ENCODE measurements at places on chromosomes 12 and 14.

- H3K4me1 ChIP-seq = no peaks in the 10 kb centered on the region
- no peaks in the 10 kb centered on the region for H3K36me3 ChIP-seq
- H3K27ac ChIP-seq = no peak overlapping the region
- no peak for DNase-seq
Measured at GRCh38 chr14:42541535-42542001, 934.9 kb downstream of the LRFN5 start.

GRCh38 chr12:26692407-26692806 is 140.6 kb downstream of the ITPR2 start:
- no peaks in the 10 kb centered on the region for H3K36me3 ChIP-seq
- H3K27me3 ChIP-seq = no peaks in the 10 kb centered on the region
- H3K4me3 ChIP-seq = no peak overlapping the region
- DNase-seq = no peak

DNA sequence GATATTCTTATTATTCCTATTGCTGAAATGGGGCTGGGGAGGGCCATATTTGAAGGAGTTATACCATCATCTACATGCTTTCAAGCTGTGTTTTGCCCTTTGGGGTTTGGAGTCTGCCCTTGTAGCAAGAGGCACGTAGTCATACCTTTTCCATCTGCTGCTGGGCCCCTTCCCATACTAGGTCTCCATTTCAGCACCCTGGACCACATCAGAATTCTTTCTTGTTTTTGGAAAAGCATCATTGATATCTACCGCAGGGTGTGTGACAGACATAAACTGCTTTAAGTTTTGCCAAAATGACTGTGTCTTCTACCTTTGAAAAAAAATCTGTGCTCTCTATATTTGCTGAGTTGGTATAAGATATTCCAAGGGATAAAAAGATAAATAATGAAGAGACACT is 12.3 kb upstream of the DUSP6 start:
- H3K4me1 ChIP-seq = peaks cover under 1% of the 10 kb centered on the region
- H3K36me3 ChIP-seq = no peaks in the 10 kb centered on the region
- no peak for DNase-seq
- no peak overlapping the region for H3K4me3 ChIP-seq

DNA sequence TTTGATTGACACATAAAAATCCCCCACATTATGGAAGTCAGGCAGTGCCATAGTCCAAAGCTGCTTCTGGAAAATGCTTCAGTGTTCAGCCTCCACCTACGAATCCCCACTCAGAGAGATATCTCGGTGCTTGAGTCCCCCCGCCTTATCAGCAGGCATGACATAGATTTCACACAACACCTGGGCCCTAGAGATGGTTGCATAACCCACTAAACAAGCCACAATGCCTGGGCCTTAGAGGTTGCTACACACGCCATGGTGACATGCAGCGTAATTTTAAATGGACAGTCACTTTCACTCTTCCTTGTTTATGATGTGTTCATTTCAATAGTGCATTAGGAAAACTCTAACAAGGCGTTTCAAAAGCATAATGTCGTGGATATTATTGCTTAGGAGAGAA is 38.0 kb downstream of the CCDC60 start:
- H3K27me3 ChIP-seq = no peaks in the 10 kb centered on the region
- no peak for DNase-seq
- no peak overlapping the region for H3K27ac ChIP-seq
- no peak overlapping the region for H3K4me3 ChIP-seq
- peaks cover 2% of the 10 kb centered on the region for H3K4me1 ChIP-seq

- H3K36me3 ChIP-seq = no peaks in the 10 kb centered on the region
- no peak for DNase-seq
- no peaks in the 10 kb centered on the region for H3K27me3 ChIP-seq
- peaks cover 2% of the 10 kb centered on the region for H3K4me1 ChIP-seq
- no peak overlapping the region for H3K27ac ChIP-seq
- no peak overlapping the region for H3K4me3 ChIP-seq
Measured at GRCh38 chr14:50389668-50390441, 6.8 kb downstream of the CDKL1 start.

GRCh38 chr12:34392741-34393085 is 370.4 kb downstream of the ALG10 start:
- no peak overlapping the region for H3K4me3 ChIP-seq
- no peaks in the 10 kb centered on the region for H3K36me3 ChIP-seq
- no peak overlapping the region for H3K27ac ChIP-seq
- no peak for DNase-seq
- H3K4me1 ChIP-seq = no peaks in the 10 kb centered on the region

GRCh38 chr12:1185460-1186182 is 194.6 kb downstream of the ERC1 start:
- H3K4me1 ChIP-seq = no peaks in the 10 kb centered on the region
- H3K27ac ChIP-seq = no peak overlapping the region
- no peak overlapping the region for H3K4me3 ChIP-seq
- no peaks in the 10 kb centered on the region for H3K27me3 ChIP-seq

DNA sequence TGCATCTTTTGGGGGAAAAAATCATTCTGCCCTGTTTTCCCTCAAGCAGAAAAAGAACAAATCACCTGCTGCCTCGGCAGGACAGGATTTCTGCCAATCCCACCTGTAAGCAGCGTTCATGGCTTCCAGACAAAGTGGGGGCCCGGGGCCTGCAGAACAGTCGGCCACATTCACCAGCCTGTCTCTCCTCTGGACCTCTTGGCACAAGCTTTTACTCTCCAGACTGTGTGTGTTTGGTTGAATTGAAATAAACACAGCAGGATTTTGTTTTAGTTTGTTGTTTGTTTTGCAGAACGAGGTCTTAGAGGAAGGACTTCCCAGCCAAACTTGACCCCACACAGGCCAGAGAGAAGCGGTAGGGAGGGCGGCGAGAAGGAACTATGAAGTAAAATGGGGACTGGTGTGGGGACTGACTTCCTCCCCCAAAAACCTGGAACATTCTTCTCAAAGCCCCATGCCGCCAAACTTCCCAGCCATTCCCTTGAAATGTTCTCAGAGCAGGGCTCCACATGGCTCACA is 41.7 kb upstream of the FOS start:
- no peak overlapping the region for H3K27ac ChIP-seq
- no peak overlapping the region for H3K4me3 ChIP-seq
- peaks cover 2% of the 10 kb centered on the region for H3K4me1 ChIP-seq
- H3K36me3 ChIP-seq = no peaks in the 10 kb centered on the region

DNA sequence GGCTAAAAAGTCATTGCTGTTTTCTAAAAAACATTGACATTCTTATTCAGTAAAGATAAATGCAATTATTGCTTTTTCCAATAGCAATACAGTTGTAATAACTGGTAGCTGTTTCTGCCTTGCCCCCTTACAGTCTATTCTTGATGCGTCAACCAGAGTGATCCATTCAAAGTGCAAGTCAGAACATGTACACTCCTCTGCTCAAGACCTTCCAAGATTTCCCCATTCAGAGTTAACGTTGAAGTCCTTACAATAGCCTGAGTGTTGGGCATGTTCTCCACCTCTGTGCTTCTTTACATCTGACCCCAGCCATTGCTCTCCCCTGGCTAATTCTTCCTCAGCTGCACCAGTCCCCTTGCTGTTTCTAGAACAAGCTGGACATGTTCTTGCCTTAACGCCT is 24.3 kb downstream of the VRK1 start:
- no peaks in the 10 kb centered on the region for H3K27me3 ChIP-seq
- H3K4me3 ChIP-seq = no peak overlapping the region
- DNase-seq = no peak
- no peaks in the 10 kb centered on the region for H3K36me3 ChIP-seq
- H3K4me1 ChIP-seq = peaks cover 3% of the 10 kb centered on the region

DNA sequence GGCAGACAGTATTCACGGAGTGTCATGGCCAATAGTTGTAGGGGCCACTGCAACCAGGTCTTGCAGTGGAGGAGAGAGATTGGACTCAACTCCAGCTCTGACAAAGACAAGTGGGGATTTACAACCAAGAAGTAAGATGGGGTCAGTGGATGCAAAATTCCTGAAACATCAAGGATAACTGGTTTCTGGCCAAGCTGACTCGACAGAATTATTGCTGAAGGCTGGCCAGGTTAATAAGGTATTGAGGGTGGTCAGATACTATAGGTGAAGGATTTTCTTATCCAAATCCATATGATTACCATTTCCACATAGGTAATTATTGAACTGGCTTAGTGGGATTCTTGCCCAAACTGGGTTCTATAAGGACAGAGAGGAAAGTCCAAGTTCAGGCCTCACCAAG is 64.9 kb upstream of the FOXG1 start:
- H3K4me1 ChIP-seq = no peaks in the 10 kb centered on the region
- H3K27ac ChIP-seq = no peak overlapping the region
- no peak for DNase-seq
- H3K4me3 ChIP-seq = no peak overlapping the region
- no peaks in the 10 kb centered on the region for H3K36me3 ChIP-seq
- H3K27me3 ChIP-seq = no peaks in the 10 kb centered on the region

DNA sequence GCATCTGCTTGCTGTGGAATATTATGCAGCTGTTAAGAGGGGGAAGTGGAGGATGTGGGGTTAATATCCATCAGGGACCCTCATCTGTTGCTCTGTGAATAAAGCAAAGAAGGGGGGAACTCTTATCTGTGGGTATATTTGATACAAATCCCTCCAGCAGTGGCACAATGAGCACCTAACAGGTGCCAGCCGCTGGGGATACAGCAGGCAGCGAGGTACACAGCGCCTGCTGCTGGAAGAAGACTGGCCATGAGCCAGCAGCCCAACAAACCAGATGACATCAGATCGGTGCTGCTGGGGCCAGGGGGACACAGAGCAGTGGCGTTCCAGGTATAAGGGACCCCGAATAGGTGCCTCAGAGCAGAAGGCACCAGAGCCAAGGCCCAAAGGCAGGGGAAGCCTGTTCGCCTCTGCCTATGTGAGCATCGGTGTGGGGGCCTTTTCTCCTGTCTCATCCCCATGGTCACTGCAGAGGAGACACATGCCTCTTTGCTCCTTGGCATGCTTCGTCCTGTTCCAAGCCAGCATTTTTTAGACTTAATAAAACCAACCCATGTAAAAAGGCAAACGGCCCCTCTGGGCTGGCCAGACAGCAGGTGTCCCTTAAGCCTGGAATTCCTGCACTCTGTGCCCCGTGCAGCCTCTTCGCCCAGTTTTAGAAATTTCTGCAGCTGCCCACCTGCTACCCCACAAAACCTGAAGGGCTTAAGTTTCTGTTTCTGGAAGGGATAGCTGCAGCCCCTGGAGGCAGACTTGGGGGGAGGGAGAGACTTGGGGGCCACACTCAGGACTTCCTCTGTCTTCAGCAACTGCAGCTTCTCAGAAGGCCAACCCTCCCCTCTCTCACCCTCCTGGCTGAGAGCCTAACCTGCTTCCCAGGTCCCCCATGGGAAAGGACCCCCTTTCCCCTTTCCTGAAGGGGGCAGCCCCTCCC is 1.6 kb upstream of the CKB start:
- H3K27me3 ChIP-seq = peaks cover 5% of the 10 kb centered on the region
- no peaks in the 10 kb centered on the region for H3K4me1 ChIP-seq
- H3K4me3 ChIP-seq = no peak overlapping the region
- H3K36me3 ChIP-seq = no peaks in the 10 kb centered on the region
- DNase-seq = no peak

- no peaks in the 10 kb centered on the region for H3K36me3 ChIP-seq
- no peak overlapping the region for H3K4me3 ChIP-seq
- no peak overlapping the region for H3K27ac ChIP-seq
- DNase-seq = no peak
- H3K27me3 ChIP-seq = no peaks in the 10 kb centered on the region
- no peaks in the 10 kb centered on the region for H3K4me1 ChIP-seq
Measured at GRCh38 chr14:85300107-85300506, 229.8 kb upstream of the FLRT2 start.

- H3K27ac ChIP-seq = no peak overlapping the region
- peaks cover 17% of the 10 kb centered on the region for H3K4me1 ChIP-seq
- DNase-seq = no peak
- H3K27me3 ChIP-seq = no peaks in the 10 kb centered on the region
- H3K4me3 ChIP-seq = no peak overlapping the region
- H3K36me3 ChIP-seq = no peaks in the 10 kb centered on the region
Measured at GRCh38 chr14:99242238-99242637, 29.8 kb downstream of the BCL11B start.

DNA sequence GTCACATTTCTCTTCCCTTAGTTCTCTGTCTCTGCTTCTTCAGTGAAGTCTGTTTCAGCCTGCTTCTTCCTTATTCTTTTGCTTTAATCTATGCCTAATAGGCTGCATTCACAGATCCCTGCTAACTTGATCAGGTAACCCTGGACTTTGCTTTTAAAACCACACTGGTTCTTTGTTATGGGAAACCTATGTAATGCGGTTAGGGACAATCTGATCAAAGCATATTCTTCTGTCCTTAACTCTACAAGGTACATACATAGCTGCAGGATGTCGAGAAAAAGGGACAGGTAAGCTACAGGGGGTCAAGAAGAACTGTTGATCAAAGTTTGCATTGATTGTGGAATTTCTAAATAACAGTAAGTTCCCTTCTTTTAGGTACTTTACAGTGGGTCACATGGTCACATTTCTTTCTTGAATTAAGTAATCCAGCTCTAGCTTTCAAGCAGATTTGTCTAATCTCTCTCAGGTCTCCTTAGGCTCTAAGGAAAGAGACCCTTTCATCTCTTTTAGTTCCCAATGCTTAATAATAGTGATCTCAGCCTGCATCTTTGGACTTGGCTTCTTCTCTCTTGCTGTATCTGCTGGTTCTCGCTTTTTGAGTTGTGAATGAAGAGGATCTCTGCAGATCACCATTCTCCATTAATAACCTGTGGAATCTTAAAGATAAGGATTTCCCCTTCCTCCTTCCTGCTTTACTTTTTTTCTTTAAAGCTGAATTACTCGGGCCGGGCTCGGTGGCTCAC is 3.8 kb downstream of the COPZ1 start:
- no peaks in the 10 kb centered on the region for H3K36me3 ChIP-seq
- no peak for DNase-seq
- H3K4me1 ChIP-seq = peaks cover 9% of the 10 kb centered on the region
- no peaks in the 10 kb centered on the region for H3K27me3 ChIP-seq

DNA sequence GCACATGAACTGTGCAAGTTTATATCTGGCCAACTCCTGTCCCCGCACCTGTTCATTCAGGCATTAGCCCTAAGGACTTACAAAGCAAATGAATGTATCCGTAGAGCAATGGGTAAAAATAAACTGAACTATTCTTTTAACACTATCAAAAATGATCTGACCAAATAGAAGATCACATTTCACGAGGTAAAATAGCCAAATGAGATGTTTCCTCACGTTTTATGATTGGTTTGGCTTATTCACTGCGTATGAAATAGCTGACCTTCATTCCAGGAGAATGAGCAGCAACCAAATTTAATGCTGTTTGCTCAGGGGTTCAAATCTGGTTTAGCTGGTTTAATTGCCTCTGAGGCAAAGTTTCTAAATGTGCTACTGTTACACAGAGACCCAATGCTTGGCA is 216.0 kb upstream of the EEA1 start:
- H3K4me1 ChIP-seq = no peaks in the 10 kb centered on the region
- H3K4me3 ChIP-seq = no peak overlapping the region
- DNase-seq = no peak
- H3K36me3 ChIP-seq = no peaks in the 10 kb centered on the region

DNA sequence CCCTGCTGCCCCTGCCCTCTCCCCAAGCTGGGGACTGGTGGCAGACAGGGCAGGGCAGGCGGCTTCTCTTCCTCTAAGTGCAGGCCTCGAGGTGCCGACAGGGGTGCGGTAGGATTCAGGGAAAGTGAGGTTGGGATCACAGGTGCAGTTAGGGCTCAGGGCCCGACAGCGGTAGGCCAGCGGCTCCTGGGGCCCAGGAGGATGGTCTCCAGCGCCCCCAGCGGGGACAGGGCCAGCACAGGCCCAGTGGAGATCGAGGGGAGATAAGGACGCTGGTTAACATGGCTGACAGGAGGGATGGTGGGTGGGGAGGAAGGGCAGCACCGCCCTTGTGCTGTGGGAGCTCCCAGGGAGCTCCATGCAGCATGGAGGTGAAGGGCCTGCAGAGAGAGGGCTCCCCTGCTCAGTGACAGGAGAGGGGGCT is 935 bp upstream of the CRIP1 start:
- peaks cover 5% of the 10 kb centered on the region for H3K4me1 ChIP-seq
- H3K4me3 ChIP-seq = no peak overlapping the region

Measured in mesendoderm (in vitro differentiated cells).